H1 (cell line): ENCODE measurements at places on chromosomes 12 and 14. TPM values are rescaled to one million over a fixed set of nuclear protein-coding genes. Genes with fewer than 3 reads are reported as not detected.

Gene KRT75
- total RNA-seq, result not detected in 2 replicates

Gene USP15
- total RNA-seq, result 37.2 and 38.6 TPM in 2 replicates

Gene TAS2R31
- 1.4 and 1.5 TPM in 2 replicates for total RNA-seq

Gene ARHGEF25
- total RNA-seq, result 5.9 and 6.4 TPM in 2 replicates

Gene NTF3
- total RNA-seq, result 1.2 and 2.3 TPM in 2 replicates

DNA sequence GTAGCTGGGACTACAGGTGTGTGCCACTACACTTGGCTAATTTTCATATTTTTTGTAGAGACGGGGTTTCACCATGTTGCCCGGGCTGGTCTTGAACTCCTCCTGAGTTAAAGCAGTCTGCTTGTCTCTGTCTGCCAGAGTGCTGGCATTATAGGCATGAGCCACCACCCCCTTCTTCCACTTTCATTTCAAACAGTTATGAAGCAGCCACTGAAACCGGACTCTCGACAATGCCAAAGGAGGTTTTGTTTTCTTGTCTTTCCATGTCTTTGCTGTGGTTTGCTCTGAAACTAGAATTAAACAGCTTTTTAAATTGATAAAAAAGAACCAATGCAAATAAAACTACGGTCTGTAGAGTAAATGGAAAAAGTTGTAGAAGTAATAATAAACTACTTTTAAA is 30.4 kb downstream of the RAP1B start:
- H3K36me3 ChIP-seq, result no peaks in the 10 kb centered on the region
- H3K27me3 ChIP-seq, result no peaks in the 10 kb centered on the region
- DNase-seq, result no peak
- no peaks in the 10 kb centered on the region for H3K4me1 ChIP-seq
- H3K4me3 ChIP-seq, result no peak overlapping the region

GRCh38 chr12:26152507-26153102 is 27.8 kb upstream of the BHLHE41 start:
- no peaks in the 10 kb centered on the region for H3K4me1 ChIP-seq
- no peak overlapping the region for H3K4me3 ChIP-seq
- H3K36me3 ChIP-seq, result no peaks in the 10 kb centered on the region
- no peak overlapping the region for H3K27ac ChIP-seq

DNA sequence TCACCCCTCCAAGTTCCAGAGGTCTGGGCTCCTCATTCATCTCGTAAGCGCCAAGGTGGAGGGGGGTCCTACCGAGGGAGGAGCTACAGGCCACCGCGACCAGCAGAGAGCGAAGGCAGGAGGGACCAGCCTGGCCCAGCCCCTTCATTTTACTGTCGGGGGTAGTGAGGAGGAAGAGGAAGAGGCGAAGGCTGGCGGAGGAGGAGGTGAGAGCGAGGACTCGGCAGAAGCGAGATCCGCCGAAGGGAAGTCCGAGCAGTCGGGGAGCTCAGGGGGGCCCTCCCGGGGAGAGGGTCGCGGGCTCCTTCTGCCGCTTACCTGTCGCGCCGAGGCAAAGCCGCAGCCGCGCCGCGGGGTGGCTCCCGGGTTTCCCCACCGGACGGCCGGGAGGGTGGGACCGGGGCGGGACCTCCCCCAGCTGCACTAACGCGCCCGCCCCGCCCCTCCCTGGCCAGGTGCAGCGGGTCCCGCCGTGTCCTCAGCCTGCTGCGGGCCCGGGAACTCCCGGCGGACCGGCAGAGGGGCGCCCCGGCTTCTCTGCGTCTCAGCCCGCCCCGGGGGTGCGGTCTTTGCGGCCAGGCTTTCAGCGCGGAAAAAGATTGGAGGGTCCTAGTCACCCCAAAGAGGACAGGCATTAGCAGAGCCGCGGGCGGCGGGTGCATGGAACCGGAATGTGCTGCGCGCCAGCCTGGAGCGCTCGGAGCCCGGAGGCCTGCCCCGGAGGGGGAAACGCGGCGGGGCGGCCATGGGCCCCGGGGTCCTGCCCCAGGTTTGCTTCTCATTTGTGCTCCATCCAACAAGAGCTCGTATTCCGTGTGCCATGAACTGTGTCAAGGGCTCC is at the start of gene GALNT6:
TSS of gene GALNT6 (minus strand) at position 124 of the 841 bp plus-strand sequence. CDS start 11,625 bp downstream, outside the sequence.
- H3K27me3 ChIP-seq, result no peaks in the 10 kb centered on the region
- H3K4me3 ChIP-seq, result peak within 1 kb of the TSS; percentile 88
- H3K4me1 ChIP-seq, result peaks cover 19% of the 10 kb centered on the region
- peak; percentile 92 for DNase-seq

DNA sequence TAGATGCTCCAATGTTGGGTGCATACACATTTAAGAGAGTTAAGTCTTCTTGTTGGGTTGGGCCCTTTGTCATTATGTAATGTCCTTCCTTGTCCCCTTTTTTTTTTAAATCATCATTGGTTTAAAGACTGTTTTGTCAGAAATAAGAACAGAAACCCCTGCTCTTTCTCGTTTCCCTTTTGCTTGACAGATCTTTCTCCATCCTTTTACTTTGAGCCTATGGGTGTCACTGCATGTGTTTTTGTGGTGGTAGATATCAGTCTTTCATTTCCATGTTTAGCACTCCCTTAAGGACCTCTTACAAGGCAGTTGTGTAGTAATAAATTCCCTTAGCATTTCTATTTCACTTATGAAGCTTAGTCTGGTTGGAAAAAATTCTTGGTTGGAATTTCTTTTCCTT is 47.4 kb downstream of the RTN1 start:
- DNase-seq, result no peak
- H3K4me3 ChIP-seq, result no peak overlapping the region
- H3K27me3 ChIP-seq, result no peaks in the 10 kb centered on the region

GRCh38 chr12:114704096-114704495 is 20.1 kb upstream of the TBX3 start:
- peaks cover 40% of the 10 kb centered on the region for H3K27me3 ChIP-seq
- H3K4me1 ChIP-seq, result peaks cover 22% of the 10 kb centered on the region
- H3K27ac ChIP-seq, result no peak overlapping the region
- H3K36me3 ChIP-seq, result no peaks in the 10 kb centered on the region

DNA sequence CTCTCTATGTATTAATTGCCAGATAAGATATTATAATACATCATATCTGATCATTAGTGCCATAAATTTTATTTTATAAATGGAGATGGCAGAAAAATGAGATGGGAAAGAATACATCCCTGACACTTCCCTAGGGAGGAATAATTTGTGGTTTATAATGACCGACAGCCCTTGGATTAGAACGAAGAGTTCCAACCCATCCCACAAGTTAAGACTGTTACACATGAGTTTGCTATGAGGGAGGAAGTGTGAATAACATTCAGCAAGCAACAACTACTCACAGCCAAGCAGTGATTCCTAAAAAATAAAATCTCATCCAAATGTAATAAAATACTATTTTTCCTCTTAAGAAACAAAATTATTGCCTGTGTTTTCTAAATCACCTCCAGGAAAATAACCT is 299.0 kb downstream of the CCDC91 start:
- H3K27me3 ChIP-seq, result peaks cover 1% of the 10 kb centered on the region
- no peaks in the 10 kb centered on the region for H3K36me3 ChIP-seq
- no peaks in the 10 kb centered on the region for H3K4me1 ChIP-seq
- H3K4me3 ChIP-seq, result no peak overlapping the region

DNA sequence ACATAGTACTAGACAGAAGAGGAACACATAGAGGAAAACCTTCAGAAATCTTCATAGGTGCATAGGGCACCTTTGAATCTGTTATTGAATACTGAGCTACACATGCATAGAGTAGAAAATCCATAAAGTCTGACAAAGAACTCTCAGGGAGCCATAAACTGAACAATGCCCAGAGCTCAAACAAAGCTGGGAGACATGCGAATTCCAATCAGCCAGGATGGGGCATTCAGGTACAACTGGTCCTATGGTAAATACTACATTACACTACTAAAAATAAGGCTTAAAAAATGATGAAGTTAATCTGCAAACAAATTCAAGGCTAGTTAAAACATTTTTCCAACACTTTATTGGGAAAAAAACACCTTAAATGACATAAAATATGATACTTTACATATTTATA is 259.7 kb downstream of the DIO2 start:
- no peaks in the 10 kb centered on the region for H3K27me3 ChIP-seq
- H3K4me1 ChIP-seq, result no peaks in the 10 kb centered on the region
- no peak overlapping the region for H3K27ac ChIP-seq
- no peaks in the 10 kb centered on the region for H3K36me3 ChIP-seq
- DNase-seq, result no peak
- no peak overlapping the region for H3K4me3 ChIP-seq
